Activated CD4-positive, alpha-beta memory T cell treated with anti-CD3 and anti-CD28 coated beads, Interleukin-2, amount 10 ng/mL, durations not matched to agents 7 days and 5 days (primary cell): ENCODE measurements at places on chromosomes 6 and 20. TPM values are rescaled to one million over a fixed set of nuclear protein-coding genes. Genes with fewer than 3 reads are reported as not detected.

The SRMS gene
- not detected for total RNA-seq

The ABHD16B gene
- total RNA-seq, result not detected

The RIPPLY2 gene
- not detected for total RNA-seq

The C2 gene
- total RNA-seq, result 0.45 TPM

The RNF182 gene
- not detected for total RNA-seq

The GPSM3 gene
- total RNA-seq, result 289 TPM

The UNC5CL gene
- total RNA-seq, result 1.6 TPM

The MYMX gene
- total RNA-seq, result not detected

The RSPH3 gene
- total RNA-seq, result 3.7 TPM

The CENPW gene
- 54.3 TPM for total RNA-seq

The SLC17A1 gene
- total RNA-seq, result not detected

The CCDC167 gene
- 55.0 TPM for total RNA-seq

The GPR63 gene
- 3.7 TPM for total RNA-seq

The CRISP3 gene
- total RNA-seq, result not detected

The ISM1 gene
- not detected for total RNA-seq

The MARCKS gene
- total RNA-seq, result not detected

The TBXT gene
- total RNA-seq, result not detected

The TDRD6 gene
- total RNA-seq, result not detected

The SLC4A11 gene
- total RNA-seq, result 1.6 TPM

The KCNK15 gene
- not detected for total RNA-seq

The LTA gene
- total RNA-seq, result 38.4 TPM

The GSTA3 gene
- not detected for total RNA-seq

The HCRTR2 gene
- total RNA-seq, result not detected

The PMEPA1 gene
- total RNA-seq, result 1.3 TPM

The BHLHE23 gene
- total RNA-seq, result not detected

The PTK7 gene
- 0.35 TPM for total RNA-seq

The EFCAB8 gene
- total RNA-seq, result 0.55 TPM

The LHFPL5 gene
- total RNA-seq, result not detected
